Calu3 (cell line): ENCODE measurements at places on chromosomes 7 and 10. TPM values are rescaled to one million over a fixed set of nuclear protein-coding genes. Genes with fewer than 3 reads are reported as not detected.

The GTF2IRD2 gene
- total RNA-seq: 5.8 and 9.0 TPM in 2 replicates

The FXYD4 gene
- not detected in 2 replicates for total RNA-seq

The CTAGE6 gene
- total RNA-seq: not detected in 2 replicates

The ADAP1 gene
- total RNA-seq: 173 and 220 TPM in 2 replicates

The HPSE2 gene
- not detected in 2 replicates for total RNA-seq

The LIPK gene
- not detected in 2 replicates for total RNA-seq

The ZNF487 gene
- total RNA-seq: 2.5 and 3.4 TPM in 2 replicates

The PGAM2 gene
- 0.87 TPM in 1 of 2 replicates, not detected in the other for total RNA-seq

The SEM1 gene
- total RNA-seq: 59.8 and 71.2 TPM in 2 replicates

The MORN4 gene
- total RNA-seq: 5.5 and 6.2 TPM in 2 replicates

The GPR26 gene
- total RNA-seq: not detected in 2 replicates

The SPDYE5 gene
- total RNA-seq: not detected in 2 replicates

The FRAT1 gene
- 2.1 TPM in 2 replicates for total RNA-seq

The RBM33 gene
- 82.9 and 85.3 TPM in 2 replicates for total RNA-seq

The RADIL gene
- 0.83 and 1.8 TPM in 2 replicates for total RNA-seq

The ZWINT gene
- 111 and 112 TPM in 2 replicates for total RNA-seq

The PRLHR gene
- total RNA-seq: not detected in 2 replicates

The MNX1 gene
- 28.4 and 30.3 TPM in 2 replicates for total RNA-seq

The FAM53B gene
- 11.2 and 12.5 TPM in 2 replicates for total RNA-seq

The GFRA1 gene
- not detected in 2 replicates for total RNA-seq

The OSBPL3 gene
- total RNA-seq: 124 and 136 TPM in 2 replicates

The PWWP2B gene
- 12.9 and 15.8 TPM in 2 replicates for total RNA-seq

The GNAT3 gene
- total RNA-seq: not detected in 2 replicates

The HOGA1 gene
- 7.8 and 7.9 TPM in 2 replicates for total RNA-seq

The CALN1 gene
- total RNA-seq: not detected in 2 replicates

The DNAJC12 gene
- 0.80 and 1.1 TPM in 2 replicates for total RNA-seq

The CCL26 gene
- not detected in 2 replicates for total RNA-seq

The TMEM176A gene
- total RNA-seq: 1.5 and 6.1 TPM in 2 replicates

The HGF gene
- total RNA-seq: not detected in 2 replicates

The GDF2 gene
- total RNA-seq: not detected in 2 replicates

The ERVW-1 gene
- not detected in 2 replicates for total RNA-seq

The LIPF gene
- not detected in 2 replicates for total RNA-seq

The ZPBP gene
- not detected in 2 replicates for total RNA-seq

The TMEM140 gene
- total RNA-seq: 4.2 and 11.4 TPM in 2 replicates

The ATP5MK gene
- 199 and 203 TPM in 2 replicates for total RNA-seq
